T-cell (primary cell): ENCODE measurements at places on chromosomes 2 and 18. TPM values are rescaled to one million over a fixed set of nuclear protein-coding genes. Genes with fewer than 3 reads are reported as not detected.

UPP2 gene
- not detected for total RNA-seq

MIB1 gene
- 23.5 TPM for total RNA-seq

CNGA3 gene
- total RNA-seq: not detected

MAPK4 gene
- total RNA-seq: not detected

DNA sequence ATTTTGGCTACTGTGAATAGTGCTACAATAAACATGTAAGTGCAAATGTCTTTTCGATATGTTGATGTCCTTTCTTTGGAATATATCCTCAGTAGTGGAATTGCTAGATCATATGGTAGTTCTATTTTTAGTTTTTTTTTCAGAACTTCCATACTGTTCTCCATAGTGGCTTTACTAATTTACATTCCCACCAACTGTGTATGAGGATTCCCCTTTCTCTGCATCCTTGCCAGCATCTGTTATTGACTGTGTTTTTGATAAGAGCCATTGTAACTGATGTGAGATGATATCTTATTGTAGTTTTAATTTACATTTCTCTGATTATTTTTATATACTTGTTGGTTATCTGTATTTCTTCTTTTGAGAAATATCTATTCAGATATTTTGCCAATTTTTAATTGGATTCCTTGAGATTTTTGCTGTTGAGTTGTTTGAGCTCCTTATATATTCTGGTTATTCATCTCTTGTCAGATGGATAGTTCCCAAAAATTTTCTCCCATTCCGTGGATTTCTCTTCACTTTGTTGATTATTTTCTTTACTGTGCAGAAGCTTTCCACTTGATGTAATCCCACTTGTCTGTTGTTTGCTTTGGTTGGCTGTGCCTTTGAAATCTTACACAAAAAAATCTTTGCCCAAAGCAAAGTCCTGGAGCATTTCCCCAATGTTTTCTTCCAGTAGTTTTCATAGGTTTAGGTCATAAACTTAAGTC lies 532.3 kb downstream of the PID1 start:
- DNase-seq: no peak

DNA sequence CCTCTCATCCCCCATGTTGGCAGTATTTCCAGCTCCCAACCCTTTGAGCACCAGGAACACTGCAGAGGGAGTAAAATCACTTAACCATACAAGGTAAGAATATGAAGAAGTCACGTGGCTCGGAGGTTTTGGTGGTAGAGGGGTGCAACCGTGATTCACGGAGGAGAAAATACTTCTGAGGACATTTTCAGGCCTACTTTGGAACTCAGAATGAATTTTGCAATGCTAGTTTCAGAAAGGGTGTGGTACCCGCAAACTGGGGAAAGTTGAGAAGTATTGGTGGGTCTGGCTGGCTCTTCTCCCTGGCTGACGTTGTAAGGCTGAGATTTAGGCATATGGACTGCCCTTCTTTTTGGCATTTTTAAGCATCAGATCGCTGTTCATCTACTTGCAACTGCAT lies 442 bp downstream of the SERPINB5 start:
- DNase-seq: no peak

GRCh38 chr2:119440873-119441272 lies 9.2 kb downstream of the TMEM37 start:
- DNase-seq: no peak

- no peak for DNase-seq
Observed at GRCh38 chr2:134502104-134502503, 216.7 kb downstream of the TMEM163 start.

DNA sequence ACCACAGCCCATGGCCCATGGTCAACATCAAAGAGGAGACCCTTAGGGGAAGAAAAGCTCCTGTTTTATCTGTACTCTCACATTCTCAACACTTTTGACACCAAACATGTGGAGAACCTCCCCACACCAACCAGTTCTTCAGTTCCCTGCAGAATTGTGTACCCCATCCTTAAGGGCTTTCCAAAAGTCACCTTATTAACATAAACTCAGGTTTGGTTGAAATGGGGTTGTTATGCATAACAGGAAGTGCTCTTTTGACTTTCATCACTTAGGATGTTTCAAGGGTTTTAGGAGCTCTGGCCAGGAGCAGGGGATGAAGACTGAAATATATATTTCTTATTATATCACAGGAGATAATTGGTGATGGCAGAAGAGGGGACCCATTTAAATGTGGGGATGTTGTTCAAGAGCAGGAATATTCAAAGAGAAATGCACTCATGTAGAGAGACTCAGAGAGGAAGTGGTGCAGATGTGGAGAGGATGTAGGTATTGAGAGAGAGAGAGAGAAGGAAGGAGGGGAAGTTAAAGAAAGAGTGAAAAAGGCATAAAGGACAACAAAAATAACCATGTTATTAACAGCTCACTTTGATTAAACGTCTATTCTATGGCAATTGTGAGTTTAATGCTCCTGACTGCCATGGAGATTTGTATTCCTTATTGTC lies 35.2 kb downstream of the SP140L start:
- no peak for DNase-seq

DNA sequence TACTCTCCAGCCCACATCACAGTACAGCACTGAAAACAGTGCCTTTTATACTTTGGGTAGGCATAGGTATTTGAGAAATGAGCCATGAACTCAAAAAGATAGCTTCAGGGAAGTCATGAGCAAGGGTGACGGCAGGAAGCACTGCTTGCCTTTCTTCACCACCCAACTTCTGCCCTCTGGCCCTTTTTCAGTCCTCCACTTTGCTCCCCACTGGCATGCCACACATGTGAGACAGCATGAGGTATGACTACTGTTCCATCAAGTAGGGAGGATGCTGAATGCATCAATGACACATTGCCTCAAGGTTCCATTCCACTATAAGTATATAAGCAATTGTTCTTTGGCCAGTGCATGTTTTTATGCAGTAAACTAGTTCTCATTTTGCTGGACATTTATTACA lies 373.0 kb downstream of the NRXN1 start:
- no peak for DNase-seq

DNA sequence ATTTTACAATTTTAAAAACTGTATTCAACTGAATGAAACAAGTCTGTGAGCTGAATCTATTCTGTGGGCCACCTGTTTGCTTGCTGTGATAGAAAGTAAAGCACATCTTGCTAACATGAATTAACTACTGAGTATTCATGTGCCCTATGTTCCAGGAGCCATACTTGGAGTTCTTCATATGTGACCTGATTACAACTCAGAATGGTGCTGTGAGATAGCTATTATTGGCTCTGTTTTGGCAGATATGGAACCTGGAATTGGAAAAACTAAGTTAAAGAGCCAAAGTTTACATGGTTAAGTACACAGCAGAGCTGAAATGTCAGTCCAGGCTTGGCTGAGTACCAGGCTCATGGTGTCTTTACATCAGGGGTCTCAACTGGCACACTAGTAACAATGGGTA lies 253.7 kb downstream of the AGPS start:
- DNase-seq: no peak
